Astrocyte (in vitro differentiated cells and primary cell): ENCODE measurements at places on chromosomes 12 and 14.

DNA sequence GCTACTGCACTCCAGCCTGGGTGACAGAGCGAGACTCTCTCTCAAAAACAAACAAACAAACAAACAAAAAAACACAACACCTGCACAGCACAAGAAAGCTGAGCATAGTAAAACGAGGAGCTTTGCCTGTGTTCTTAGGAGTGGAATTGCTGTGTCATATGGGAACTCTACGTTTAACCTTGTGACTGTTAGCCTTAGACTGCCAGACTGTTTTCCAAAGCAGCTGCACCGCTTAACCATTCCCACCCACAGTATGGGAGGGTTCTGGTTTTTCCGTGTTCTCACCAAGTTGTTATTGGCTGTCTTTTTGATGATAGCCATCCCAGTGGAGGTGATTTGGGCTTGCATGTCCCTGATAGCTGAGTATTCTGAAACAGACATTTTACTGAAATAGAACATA, 9.2 kb downstream of the WNT5B start:
- DNase-seq: no peak

GRCh38 chr14:21505012-21505553, 6.1 kb downstream of the METTL3 start:
- no peak for DNase-seq

GRCh38 chr12:124398578-124399227, 103.8 kb downstream of the RFLNA start:
- DNase-seq: no peak

DNA sequence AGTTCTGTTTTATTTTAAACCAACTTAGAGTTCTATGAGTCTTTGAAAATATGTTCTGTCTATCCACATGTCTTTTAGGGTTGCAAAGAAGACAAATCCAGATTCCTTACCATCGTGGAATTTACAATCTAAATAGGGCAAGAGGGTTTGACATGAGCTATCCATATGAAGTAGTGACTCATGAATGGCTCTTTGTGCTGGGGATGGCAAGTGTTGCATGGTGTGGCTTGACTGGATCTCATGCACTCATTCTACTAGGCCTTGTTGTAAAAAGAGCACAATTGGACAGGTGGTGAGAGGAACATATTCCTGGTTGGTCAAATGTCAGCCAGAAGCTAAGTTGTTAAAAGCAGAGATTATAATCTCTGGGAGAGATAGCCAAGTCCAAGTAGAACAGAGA, 509.1 kb downstream of the DIO2 start:
- DNase-seq: no peak

DNA sequence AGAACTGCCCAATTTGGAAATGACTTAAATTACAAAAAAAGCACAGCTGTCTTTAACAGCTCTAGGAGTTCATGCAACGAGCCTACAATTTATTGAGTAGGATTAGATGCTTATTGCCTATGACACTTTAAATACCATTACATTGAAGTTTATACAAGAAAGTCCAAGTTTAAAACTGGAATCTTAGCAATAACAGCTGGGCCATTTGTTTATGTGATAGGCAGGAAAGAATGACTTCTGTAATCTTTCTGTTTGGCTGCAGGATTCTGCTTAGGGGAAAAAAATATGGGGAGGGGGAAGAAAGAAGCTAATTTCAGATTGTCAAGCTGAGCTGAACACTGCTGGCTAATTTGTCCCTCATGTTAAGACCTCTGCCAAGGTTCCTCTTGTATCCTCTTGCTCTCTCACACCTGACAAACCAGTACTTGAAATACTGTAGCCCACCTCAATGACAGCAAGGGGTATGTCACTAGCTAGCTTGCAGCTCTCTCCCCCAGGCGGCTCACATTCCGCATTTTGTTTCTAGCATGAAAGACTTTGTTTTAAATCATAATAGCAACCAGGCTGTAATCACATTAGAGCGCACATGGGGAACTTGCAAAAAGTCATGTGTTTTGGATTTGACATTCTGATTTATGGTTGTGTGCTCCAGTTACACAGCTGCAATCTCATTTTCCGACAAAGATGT, 384.8 kb downstream of the BMP4 start:
- no peak for DNase-seq

- DNase-seq: peak; percentile 90
Measured at GRCh38 chr14:54776361-54777001, 126.1 kb downstream of the GCH1 start.

DNA sequence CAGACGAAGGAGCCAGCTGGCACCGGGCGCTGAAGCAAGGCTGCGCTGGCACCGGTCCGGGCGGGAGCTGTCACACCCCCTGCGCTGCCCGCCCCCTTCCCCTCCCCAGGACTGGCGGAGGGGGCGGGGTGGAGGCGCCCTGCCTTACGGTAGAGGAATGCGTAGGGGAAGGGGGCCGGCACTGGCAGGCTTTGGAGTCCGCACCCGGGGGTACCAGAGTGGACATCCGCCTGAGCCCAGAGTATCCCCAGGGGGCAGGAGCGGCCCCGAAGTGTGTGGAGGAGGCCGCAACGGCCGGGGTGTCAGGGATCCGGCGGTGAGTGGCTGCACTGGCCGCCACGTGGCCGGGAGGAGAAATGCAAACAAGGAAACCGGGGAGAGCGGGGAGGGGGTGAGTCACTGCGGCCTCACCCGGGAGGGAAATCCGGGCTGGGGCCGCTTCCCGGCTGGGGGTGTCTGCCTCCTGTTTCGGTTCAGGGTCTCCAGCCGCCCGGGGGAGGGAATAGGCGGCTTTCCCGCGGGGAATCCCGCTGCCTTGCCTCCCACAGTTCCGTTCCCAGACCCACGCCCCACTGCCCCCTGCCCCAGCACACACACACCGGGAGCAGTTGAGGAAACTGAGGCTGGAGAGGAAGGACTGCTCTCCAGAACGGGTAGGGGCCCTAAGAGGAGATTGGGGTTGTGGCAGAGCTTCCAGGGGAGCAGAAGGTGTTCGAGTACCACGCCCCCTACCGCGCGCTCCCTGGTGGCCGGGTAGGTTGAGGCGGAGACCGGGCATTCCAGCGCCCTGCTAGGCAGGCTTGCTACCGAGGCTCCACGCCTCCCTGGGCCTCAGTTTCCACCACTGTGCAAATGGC, at the start of gene RAPGEF3:
RAPGEF3 (minus strand) TSS at position 47 of the 857 bp plus-strand sequence. CDS start 324 bp downstream, outside the sequence.
- peak; percentile 66 for DNase-seq

- DNase-seq: no peak
Measured at GRCh38 chr14:78341827-78342389, 171.7 kb downstream of the NRXN3 start.

- DNase-seq: no peak
Measured at GRCh38 chr12:24020397-24021163, 71.1 kb upstream of the SOX5 start.

- peak; percentile 13 for DNase-seq
Measured at GRCh38 chr14:56514663-56515371, 64.8 kb upstream of the TMEM260 start.
